ENCODE measurements at places on chromosomes 7 and 10.

- DNase-seq: no peak
Observed at GRCh38 chr7:20385126-20385525, 54.4 kb downstream of the ITGB8 start.

- no peak for DNase-seq
Observed at GRCh38 chr7:16634271-16634738, 11.2 kb downstream of the ANKMY2 start.

GRCh38 chr7:91973639-91974038 lies 33.0 kb downstream of the AKAP9 start:
- DNase-seq: no peak

DNA sequence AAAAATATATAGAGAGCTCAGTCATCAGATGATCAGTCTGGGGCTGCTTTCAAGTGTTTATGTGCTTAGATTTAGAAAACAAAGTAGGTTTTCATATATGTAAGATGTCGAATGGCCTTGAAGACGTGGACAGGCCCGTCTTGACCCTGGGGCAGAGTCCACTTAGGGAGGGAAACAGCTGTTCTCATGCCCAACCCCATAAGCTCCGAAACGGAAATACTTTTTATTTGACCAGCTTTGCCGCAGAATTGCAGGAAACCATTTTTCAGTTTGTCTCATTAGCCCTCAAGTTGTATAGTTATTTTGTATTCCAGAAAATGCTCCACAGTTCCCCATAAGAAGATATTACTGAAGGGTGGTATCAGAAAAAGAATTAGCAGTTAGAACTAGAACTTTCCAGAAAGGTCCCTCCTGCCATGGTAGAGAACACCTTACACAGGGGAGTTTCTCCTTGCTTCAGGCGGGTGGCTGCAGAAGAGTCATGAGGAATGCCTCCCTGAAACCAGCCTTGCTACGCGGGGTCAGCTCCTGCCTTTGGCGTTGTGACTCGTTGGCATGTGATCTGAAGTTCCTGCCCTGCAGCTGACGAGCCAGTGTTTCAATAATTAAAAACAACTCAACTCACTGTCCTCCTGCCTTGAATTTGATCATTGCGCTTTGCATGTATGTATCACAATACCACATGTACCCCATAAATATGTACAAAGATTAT lies 192.7 kb downstream of the CELF2 start:
- DNase-seq: no peak

DNA sequence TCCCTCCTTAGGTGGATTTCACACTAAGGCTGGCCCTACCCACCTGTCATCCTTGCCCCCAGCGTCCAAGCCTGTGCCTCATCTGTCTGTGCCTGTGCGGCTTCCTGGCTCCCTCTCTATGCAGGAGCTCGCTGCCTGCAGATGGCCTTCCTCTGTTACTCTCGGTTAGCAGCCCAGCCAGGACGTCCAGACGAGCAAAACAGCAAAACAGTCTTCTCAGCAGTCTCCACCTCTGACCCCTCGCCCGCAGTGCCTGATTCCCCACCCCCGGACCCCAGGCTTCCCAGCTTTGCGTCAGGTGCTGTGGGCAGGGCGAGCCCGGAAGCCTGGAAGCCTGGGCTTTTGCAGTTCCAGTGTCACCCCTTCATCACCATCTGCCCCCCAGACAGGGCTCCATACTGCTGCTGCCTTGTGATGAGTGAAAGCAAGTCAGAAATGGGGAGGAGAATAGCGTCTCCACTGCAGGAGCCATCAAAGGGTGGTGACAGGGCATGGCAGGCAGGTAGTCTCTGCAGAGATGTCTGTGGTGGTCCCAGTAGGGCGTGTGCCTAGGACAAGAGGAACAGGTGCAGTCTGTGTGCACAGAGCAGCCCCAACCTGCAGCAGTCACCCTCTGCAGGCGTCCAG lies 88.5 kb downstream of the ADCY1 start:
- DNase-seq: no peak

Data from stimulated activated CD8-positive, alpha-beta memory T cell treated with anti-CD3 and anti-CD28 coated beads, Interleukin-12 subunit alpha, Interleukin-12 subunit beta, amount 100 ng/mL, for 4 hours (primary cell).